ENCODE measurements at places on chromosomes 5 and 9.

DNA sequence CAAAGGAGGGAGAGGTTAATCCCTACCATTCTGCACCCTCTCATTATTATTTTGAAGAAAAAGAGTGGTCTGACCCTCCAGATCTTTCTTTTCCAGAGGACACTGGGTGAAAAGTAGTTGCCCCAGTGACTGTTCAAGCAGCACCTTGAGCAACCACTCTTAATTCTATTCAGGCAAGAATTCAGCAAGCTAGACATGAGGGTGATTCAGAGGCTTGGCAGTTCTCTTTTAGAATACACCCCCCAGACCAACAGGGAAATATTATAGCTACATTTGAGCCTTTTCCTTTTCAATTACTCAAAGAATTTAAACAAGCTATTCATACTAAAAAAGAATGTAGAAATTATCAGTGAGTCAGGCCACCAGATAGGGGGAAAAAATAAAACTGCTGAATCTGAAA is 178.3 kb downstream of the MRPS30 start:
- DNase-seq = no peak

- DNase-seq = no peak
Observed at GRCh38 chr9:89351584-89352300, 33.4 kb downstream of the SECISBP2 start.

- no peak for DNase-seq
Observed at GRCh38 chr5:37436146-37436934, 57.2 kb downstream of the WDR70 start.

DNA sequence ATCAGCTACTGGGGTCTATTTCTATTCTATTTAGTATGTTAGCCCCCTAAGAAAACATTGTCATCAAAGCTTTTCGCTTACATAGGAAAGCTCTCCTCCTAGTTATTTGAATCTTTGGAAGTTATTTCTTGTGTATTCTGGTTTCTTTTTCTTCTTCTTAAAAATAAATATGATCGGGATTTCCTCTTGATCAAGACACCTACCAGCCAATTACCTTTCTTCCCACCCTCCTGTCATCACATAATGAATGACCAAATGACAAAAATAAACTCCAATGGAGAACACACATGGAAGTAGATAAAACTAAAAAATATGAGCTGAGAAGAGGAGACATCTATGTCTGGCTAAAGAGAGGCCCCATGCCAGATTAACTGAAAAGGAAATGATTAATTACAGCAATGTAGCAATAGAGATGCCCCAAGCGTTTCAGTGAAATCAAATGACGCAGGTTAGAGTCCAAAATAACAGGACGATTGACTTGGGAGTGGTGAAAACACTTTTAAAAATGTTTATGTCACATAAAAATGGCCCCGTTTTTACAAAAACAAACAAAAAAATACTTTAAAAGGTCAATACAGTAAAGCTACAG is 59.5 kb upstream of the PCSK1 start:
- DNase-seq = no peak

GRCh38 chr9:123364241-123364824 is 8.3 kb downstream of the CRB2 start:
- DNase-seq = no peak

GRCh38 chr5:147170603-147171002 is 64.2 kb upstream of the STK32A start:
- no peak for DNase-seq

- DNase-seq = no peak
Observed at GRCh38 chr5:170571875-170572852, 68.3 kb downstream of the KCNIP1 start.

GRCh38 chr5:149391524-149391923 is 12.4 kb upstream of the IL17B start:
- DNase-seq = no peak

DNA sequence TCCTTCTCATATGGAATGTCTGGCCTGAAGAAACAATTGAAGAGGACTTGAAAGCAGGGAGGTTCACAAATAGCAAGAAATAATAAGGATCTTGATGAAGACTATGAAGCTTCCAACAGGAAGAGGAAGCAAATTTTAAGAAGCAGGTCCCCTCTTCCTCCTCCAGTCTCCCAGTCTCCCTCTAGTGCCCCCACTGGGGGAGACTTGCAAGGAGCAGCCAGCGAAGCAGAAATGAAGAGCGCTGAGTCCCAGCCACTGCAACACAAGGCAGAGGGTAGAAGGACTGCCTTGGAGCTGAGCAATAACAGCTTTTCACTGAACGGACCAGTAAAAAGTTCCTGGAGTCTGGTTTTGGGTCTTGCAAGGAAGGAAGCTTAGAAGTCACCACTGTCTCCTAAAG is 32.6 kb upstream of the ACO1 start:
- DNase-seq = no peak

DNA sequence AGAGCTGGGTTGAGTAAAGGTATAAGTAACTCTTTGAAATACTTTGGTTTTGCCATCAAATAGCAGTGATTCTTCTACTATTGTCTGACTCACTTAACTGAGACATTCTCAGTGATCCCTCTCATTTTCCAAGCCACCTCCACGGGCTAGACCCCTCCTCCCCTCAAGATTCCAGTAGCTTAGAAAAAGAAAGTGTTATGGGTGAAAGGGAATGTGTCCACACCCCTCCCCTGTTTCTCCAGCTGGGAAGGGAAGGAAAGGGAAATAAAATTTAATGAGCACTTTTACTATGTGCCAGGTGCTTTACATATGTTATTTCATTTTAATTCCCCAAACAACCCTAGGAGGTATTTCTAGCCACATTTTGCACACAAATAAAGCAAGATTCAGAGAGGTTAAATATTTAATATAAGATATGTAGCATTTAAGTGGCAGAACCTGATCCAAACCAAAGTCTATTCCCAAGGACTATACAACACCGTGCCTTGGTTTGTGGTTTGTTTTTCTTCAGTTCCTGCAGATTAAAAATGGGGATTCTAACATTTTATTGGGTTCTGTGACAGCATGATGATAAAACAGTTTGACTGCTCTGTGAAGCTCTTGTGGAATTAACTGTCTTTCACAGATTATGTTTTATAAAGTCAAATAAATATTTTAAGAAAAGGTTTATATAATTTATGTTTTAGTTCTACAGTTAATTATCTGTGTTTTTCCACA is 135.9 kb downstream of the ZSWIM6 start:
- DNase-seq = no peak

DNA sequence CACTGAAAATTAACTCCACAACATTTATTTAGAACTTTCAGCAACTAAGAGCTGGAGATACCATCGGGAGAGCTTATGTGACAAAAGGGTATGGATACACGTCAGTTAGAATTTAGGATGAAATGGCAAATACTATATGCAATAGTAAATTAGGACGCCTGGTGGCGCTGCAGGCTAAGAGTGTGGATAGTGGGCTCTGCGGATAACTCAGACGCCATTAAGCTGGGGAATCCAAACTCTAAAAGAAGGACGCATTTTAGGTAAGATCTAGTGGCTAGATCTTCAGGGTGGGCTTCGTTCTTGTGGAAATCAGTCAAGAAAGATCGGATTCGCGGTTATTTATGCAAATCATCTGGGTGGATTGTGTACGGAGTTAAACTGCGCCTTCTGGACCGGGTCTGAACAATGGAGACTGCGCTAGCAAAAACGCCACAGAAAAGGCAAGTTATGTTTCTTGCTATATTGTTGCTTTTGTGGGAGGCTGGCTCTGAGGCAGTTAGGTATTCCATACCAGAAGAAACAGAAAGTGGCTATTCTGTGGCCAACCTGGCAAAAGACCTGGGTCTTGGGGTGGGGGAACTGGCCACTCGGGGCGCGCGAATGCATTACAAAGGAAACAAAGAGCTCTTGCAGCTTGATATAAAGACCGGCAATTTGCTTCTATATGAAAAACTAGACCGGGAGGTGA is at the start of gene PCDHB5:
PCDHB5 (plus strand) TSS at position 177 of the 688 bp plus-strand sequence; CDS start at position 406, 229 bp downstream.
- DNase-seq = no peak

DNA sequence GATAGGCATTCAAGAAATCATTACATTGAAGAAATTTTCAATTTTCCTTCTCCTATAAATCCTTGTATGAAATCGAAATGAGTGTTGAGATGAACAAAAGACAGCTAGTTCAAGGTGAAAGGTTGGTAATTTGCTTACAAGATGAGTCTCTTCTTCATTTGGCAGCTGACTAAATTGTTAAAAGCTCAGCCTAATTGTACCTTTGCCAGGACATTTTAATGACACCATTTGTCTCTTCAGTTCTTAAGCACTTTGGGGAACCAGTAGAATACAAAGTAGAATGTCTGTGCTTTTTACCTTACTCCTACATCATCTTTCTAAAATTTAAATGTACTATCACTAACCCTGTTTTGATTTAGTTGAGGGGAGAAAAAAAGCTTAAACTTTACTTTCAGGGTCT is 59.4 kb downstream of the GRAMD2B start:
- DNase-seq = no peak

- DNase-seq = no peak
Observed at GRCh38 chr9:87592554-87593358, 95.1 kb downstream of the DAPK1 start.

Measured in CD4-positive, alpha-beta T cell treated with Interleukin-17A for 1 hour (primary cell).